ENCODE measurements at places on chromosomes 3 and 15.

DNA sequence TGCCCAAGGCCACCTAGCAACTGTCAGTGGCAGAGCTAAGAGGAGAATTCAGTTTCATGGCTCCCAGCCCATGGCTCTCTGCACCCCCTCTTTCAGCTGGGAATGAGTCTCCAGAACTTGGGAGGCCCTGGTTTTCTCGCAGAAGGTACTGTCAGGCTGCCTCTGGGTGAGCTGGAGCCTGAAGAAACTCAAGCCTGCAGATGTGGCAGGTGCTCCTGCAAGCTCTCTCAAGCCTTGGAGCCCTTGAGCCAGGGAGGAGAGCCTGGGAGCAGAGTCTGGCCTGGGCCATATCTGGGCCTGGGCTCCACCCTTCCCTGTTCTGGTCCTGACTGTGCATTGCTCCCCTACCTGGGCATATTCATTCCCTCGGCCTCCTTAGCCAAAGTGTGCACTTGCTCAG, 74.4 kb upstream of the TLE3 start:
- DNase-seq, result no peak

DNA sequence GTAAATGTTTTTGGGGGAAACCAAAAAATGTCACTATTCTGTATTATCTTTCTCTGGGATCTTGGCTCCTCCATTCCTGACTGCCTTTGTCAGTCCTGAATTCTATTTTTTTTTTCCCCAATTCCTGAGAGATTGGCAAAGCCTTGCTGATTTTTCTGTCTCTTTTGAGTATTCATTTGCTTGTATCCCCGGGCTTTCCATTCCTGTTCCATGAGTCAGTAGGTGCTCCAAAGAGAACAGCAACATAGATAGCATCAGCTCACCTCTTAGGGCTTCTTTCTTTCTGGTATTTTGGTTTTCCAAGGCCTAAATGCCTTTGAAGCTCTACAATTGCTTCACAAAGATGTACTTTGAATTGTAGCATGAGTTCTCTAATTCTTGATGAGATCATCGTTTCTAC, 271.7 kb upstream of the LRRC3B start:
- no peak for DNase-seq

- no peak for DNase-seq
These were observed 53.1 kb downstream of the PHC3 start for GRCh38 chr3:170128259-170128976.

DNA sequence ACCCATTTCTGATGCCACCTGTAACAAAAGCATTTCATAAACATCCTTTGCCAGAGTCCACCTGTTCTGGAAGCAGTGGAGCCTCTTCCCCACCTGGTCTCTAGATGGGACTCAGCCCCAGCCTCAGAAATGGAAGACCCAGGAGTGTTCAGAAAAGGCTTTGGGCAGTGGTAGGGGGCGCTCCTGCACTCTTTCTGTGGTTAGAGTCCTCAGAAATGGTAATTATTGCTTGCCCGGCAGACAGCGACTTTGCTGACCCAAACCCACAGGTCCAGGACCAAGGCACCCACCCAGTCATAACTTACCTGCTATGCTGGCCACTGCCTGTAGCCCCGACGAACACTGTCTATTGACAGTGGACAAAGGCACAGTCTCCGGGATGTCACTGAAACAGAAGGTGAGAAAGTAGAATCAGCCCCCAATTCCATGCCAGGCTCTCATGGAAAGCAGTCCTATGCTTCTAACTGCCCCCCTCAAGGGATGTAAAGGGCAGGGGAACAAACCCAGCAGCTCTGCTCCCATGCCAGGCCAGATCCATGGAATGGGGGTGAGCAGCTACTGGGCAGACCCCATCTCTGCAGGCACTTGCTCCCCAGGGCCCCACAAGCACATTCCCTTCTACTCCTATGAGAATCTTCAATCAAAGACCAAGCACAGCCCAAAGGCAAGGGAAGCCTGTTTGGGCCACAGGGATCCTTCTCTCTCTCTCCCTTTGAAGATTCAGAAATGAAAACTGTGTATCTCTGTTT, 5.1 kb downstream of the ACAA1 start:
- DNase-seq, result no peak

DNA sequence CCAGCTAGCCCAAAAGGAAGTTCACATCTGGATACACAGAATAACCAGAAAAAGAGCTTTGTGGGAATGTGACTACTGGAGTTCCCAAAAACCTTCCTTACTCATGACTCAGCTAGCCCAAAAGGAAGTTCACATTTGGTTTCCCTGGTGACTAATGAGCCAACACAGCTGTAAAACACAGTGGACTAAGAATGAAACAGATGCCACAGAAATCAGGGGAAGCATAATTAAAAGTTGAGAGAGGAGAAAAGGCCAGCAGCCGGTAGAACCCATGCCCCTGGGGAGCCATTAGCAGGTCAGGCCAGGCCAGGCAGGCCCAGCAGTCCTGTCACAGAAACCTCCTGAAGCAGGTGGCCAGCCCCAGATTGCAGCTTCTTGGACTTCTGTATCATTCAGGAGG, 130.3 kb downstream of the GHSR start:
- no peak for DNase-seq

DNA sequence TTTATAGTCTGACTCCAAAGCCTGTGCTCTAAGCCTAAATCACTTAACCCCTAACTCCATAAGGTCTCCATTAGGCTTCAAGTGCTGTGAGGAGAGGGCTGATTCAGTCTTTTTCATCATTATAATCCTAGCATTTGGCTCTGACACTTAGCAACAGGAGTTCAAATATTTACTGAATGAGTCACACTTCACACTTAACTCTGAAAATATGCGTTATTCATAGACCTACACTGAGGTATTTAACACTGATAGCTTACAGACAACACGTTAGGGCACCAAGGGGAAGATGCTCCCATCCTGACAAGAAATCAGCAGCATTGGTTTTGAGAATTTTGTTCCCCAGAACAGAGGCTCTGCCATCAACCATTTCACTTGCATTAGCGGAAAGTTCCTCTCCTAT, 53.5 kb downstream of the MSL2 start:
- no peak for DNase-seq

GRCh38 chr15:84833447-84834228, 16.5 kb downstream of the ALPK3 start:
- DNase-seq, result no peak

- DNase-seq, result no peak
These were observed 3.3 kb downstream of the AMIGO3 start for GRCh38 chr3:49716169-49716568.

GRCh38 chr15:63348392-63348791, 33.3 kb downstream of the CA12 start:
- DNase-seq, result no peak

DNA sequence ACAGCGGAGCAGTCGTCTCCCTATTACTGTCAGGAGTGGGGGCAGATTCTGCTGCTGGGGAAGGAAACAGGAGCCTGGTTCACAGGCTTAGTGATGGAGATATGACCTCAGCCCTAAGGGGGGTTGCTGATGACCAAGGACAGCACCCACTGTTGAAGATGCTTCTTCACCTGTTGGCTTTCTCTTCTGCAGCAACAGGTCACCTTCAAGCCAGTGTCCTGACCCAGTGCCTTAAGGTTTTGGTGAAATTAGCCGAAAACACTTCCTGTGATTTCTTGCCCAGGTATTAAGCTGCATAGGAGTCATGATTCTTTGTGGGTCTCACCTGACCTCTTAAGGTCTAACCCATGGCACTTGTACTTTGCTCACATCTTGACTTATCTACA, 14.0 kb downstream of the ATRIP start:
- no peak for DNase-seq

DNA sequence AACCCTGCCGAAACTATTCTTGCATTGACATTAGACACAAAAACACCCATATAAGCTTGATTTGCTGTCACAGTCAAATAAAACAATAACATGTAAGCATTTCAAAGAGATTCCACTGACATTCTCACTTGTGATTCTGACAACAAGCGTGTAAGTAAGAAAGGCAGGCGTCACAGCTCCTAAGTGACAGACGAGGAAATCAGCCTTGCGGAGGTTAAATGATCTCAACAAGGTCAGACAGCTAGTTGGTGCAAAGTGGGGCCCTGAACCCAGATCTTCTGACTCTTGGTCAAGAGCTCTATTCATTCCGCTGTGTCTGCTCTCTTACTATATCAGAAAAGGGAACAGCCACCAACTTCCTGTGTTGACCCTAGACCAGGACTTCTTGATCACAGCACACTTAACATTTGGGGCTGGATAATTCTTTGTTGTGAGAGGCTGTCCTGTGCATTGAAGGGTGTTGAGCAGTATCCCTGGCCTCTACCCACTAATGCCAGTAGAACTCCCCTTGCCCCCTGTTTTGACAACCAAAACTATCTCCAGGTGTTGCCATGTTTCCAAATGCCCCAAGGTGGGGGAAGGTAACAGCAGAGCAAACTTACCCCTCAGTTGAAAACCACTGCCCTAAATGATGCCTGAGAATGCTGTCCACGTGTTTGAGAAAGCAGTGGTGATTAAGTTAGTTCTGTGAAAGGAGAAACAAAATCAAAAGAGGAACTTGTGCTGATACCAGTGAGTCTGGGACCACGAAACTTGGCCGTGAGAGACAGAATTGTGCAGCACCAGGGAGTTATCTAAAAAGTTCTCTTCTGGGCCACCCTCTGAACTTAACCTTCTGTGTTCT, 86.1 kb downstream of the LIPC start:
- no peak for DNase-seq

- no peak for DNase-seq
These were observed 42.2 kb downstream of the NGRN start for GRCh38 chr15:90307661-90308060.

- DNase-seq, result no peak
These were observed 4.3 kb upstream of the TNIK start for GRCh38 chr3:171464462-171464861.

DNA sequence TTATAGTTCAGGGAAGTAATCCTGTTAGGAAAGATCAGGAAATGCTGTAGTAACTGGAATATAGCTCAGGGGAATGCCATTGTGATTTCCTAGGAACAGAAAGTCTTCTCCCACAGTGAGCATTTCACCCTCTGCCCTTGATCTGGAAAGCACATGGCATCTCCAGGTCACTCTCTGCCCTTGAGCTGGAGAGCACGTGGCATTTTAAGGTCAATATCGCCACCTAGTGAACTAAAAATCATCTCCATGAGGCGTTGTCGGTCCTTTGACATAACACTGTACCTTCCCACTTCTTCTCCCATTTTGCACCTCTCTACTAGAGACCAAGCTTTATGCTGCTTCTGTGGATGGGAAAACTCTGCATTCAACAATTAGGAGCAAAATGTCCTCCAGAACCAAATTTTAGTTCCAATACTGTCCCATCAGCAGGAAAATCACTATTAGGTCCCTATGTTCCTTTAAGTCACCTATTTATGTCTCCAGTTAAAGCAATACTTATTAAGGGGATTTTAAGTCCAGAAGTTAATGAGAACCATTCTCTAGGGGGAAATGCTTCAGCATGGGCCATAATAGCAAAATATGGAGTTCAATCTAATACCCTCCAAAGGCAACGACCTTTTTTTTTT, 54.7 kb upstream of the GK5 start:
- peak; percentile 4 for DNase-seq

GRCh38 chr3:34511891-34512290, 713.5 kb downstream of the PDCD6IP start:
- no peak for DNase-seq

GRCh38 chr15:57220205-57220604, 156.1 kb upstream of the CGNL1 start:
- no peak for DNase-seq

DNA sequence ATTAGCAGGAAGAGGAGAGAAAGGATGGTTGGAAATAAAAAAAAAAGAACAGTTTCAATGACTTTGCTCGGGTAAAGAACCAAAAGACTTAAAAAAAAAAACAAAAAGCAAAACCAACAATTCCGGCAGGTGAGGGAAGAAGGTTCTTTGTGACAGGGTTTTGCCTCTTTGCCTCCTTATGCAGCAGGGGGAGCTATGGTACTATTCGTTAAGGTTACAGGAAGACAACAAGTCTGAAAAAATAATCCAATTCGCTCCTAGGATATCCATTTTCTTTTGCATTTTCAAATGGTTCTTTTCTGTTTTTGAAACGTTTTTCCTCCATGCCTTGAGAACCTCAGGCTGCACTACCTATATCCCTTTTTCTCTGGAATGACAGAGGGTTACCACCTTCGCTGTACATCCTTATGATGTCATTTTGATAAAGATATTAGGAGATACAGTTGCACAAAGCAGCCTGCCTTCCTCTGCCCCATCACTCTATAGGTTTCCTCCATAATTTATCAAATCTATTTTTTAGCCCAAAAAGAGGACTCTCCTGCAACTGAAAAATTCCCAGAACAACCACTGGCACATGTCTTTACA, 55.0 kb downstream of the CFAP20DC start:
- no peak for DNase-seq

DNA sequence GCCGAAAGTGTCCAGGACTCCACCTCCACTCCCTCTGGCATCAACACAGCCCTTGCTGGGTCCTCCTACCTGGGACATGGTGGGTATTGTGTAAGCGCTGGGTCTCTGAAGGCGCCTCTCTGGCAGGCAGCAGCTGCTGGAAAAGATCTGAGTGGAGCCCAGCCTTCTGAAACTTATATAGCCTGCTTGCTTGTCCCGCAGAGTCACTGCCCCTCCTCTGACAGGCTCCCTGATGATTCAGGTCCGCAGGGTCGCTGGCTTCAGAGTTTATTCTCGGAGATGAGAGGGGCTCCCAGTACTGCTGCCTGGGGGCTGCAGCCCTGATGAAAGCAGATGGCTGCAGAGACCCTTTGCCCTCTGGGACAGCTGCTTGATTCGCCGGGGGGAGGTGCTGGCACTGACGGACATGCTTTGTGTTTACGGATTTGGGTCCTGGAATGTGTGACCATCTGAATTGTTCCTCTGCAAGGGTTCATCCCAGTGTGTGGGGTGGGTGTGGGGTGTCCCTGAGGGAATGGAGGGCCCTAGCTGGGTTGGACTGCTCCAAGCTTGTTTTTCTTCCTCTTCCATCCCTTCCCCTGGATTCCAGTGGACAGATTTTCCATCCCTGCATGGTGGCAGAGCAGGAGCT, at the start of gene MUSTN1:
Gene MUSTN1 (minus strand): TSS at position 149 of the 631 bp plus-strand sequence. CDS start 71 bp downstream, at position 78.
- no peak for DNase-seq

DNA sequence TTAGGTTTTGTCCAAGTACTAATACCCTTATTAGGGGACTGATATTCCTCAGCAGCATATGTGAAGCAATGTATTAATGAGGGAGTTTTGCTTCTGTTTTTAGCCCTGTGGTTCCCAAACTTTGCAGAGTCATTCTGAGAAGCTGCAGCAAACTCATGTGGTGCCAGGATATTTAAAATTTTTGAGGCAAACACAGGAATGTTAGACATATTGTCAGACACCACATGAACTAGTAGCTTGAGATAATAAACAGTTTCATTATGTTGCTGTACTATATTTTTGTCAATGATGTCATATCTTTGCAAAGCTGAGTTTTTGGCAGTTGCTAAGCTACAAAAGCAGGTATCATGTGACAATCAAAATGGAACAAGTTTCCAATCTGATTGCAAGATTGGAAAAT, 36.6 kb downstream of the ATP6V1A start:
- DNase-seq, result no peak

- no peak for DNase-seq
These were observed 199.8 kb downstream of the STT3B start for GRCh38 chr3:31732548-31732947.

DNA sequence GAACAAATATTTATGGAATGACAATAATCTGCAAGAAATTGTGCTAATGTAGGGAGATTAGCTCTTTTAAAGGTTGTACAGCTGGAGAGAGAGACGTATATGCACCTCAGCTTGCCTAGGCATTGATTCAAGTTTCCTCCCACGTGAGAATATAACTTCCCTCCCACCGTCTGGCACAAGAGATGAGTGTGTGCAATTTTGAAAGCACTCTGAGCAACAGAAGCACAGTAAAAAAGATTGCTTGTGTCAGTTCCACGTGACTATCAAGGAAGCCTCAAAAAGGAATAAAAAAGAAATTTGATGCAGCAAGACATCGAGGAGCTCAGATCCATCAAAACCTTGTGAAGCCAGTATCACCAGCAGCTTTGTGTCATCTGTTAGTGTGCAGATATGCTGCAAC, 435.3 kb downstream of the TUSC7 start:
- DNase-seq, result no peak

Data from stimulated activated CD8-positive, alpha-beta memory T cell treated with anti-CD3 and anti-CD28 coated beads, Interleukin-7, amount 100 ng/mL, for 24 hours (primary cell).